ENCODE measurements at places on chromosomes 5 and 9. TPM values are rescaled to one million over a fixed set of nuclear protein-coding genes. Genes with fewer than 3 reads are reported as not detected.

The CARTPT gene
- not detected for total RNA-seq

The PCDHA3 gene
- not detected for total RNA-seq

The EPB41L4A gene
- 0.30 TPM for total RNA-seq

GRCh38 chr9:77854258-77854915 lies 177.2 kb downstream of the GNAQ start:
- peaks cover 9% of the 10 kb centered on the region for H3K36me3 ChIP-seq
- H3K4me1 ChIP-seq, result peaks cover 37% of the 10 kb centered on the region
- no peak overlapping the region for H3K4me3 ChIP-seq
- H3K27ac ChIP-seq, result no peak overlapping the region
- DNase-seq, result no peak
- H3K27me3 ChIP-seq, result no peaks in the 10 kb centered on the region

- no peak for DNase-seq
- no peaks in the 10 kb centered on the region for H3K4me1 ChIP-seq
- no peaks in the 10 kb centered on the region for H3K27me3 ChIP-seq
- H3K36me3 ChIP-seq, result peaks cover 4% of the 10 kb centered on the region
- no peak overlapping the region for H3K27ac ChIP-seq
Measured at GRCh38 chr5:2818936-2819335, 67.5 kb upstream of the IRX2 start.

DNA sequence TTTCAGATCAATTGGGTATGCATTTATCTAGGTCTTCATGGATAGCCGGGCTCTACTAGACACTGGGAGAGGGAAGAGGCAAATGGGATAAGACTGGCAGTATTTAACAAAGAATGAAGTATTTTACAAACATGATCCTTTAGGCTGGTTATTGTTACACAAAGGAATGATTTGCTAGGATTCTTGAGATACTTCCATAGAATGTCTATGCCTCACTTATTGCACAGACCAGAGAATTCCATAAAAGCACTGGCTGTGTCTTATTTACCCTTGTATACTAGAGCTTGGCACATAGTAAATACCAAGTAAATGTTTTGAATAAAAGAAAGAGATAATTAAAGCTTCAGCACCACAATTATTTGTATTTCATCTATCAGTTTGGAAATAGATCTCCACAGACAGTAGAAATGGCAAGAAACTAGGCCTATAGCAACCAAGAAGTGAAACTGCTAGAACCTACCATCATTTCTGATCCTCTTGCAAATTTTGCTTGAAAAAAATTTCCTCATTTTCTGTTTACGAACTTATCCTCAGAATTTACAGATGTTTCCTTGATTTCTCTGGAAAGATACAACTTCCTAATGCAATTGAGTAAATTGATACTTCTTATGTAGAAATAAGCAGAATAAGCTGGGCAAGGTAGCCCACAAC lies 3.8 kb downstream of the PDCD1LG2 start:
- DNase-seq, result no peak
- no peaks in the 10 kb centered on the region for H3K36me3 ChIP-seq
- no peak overlapping the region for H3K4me3 ChIP-seq
- peaks cover 9% of the 10 kb centered on the region for H3K4me1 ChIP-seq
- no peak overlapping the region for H3K27ac ChIP-seq
- H3K27me3 ChIP-seq, result no peaks in the 10 kb centered on the region

DNA sequence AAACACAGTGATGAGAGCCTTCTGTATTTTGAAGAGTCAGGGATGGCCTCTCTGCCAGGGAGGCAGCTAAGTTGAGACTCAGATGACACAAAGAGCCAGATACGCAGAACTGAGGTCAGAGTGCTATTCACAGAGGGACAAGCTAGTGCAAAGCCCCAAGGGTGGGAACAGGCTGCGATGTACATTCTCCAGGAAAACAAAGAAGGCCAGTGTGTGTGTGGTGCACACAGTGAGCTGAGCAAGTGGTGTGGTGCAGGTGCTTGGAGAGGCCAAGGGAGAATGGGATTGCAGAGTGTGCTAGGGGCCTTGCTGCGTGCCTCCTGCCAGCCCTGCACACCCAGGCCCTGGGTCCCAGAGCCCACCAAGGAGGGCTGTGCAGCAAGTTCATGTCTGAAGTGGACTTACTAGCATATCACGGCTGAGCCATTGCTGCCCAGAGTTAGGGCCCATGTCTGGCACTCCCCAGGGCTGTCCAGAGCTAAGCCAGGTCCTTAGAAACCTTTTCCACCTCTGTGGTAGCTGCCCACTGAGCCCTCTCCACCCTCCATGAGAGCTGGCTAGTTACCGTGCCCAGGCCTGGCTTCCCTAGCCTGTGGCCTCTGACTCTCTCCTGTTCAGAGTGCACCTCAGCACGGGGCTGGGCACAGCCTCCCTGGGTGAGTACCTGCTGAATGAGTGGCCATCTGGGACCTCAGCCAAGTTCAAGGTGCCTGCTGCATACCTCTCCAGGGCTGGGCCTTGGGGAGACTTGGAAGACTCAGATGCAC lies 9.3 kb downstream of the SLC25A48 start:
- H3K36me3 ChIP-seq, result no peaks in the 10 kb centered on the region
- no peak for DNase-seq
- no peaks in the 10 kb centered on the region for H3K4me1 ChIP-seq
- no peak overlapping the region for H3K4me3 ChIP-seq
- no peaks in the 10 kb centered on the region for H3K27me3 ChIP-seq
